ENCODE measurements at places on chromosomes 2 and 18.
A peak's percentile ranks its signal among the peaks of the same experiment; 100 is the strongest.

DNA sequence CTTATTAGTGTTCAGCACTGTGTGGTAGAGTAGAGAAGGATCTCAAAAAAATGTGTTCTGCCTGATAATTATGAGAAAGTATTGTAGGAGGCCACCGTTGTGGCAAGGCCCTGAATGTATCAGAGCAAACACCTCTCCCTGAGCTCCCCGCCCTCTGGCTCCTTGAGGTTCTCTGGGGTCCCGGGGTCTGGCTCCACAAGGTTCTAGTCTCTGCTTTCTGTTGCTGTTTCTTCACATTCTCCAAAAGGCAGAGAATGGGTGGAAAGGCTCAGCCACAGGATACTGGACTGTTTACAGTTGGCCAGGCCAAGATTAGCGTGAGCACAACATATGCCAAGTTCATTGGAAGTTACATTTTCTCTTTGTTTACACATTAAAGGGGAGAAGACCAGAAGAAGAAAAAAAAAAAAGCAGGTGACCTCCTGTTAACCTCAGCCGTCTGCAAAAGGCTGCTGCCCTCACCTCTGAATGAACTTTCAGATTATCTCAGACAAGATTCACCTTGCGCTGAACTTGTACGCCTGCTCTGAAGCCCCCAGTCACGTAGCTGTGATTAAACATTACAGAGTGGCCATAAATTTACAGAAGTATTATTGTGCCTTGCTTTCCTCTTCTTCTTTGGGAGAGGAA lies 56.6 kb upstream of the CYP26B1 start:
- DNase-seq: peak; percentile 23

GRCh38 chr18:57084331-57085271 lies 62.3 kb upstream of the BOD1L2 start:
- no peak for DNase-seq

DNA sequence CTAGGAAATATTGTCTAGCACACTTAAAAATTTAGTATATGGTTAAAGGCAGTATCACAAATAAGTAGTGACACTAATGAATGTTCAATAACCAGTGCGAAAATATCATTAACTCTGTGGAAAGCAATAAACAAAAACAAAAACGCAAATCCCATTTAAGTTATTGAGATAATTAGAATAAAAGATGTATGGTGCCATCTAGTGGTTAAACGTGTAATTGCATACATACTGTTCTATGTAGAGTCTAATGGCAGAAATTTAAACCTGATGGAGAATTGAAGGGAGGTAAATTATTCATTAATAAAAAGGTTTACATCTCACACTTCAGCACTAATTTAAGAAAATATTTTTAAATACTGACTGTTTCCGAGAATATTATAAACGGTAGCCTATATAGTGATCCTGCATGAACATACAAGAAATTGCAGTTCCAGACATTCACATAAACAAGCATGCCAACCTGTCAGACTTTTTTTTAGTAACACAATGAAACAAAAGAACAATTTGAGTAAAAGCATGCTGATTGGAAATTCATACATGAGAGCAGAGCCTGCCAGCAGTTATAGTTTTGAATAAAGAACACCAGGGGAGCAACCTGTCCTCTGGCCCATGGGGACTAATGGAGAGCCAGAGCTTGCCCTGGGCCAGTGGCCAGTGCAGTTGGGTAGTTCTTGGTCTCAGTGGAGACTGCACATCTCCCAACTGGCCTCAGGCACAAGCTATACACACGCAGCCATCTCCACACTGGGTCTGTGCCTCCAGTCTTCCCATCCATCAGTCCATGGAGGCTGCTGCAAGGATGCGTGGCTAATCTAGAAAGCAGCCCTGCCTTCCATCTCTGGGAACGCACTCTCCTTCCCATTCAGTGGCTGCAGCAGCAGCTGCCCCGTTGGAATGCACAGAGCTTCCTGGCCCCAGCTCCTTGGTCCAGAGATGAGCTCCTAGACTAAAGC lies 28.0 kb downstream of the GCG start:
- DNase-seq: no peak

- DNase-seq: no peak
Measured at GRCh38 chr2:27756544-27757498, 14.7 kb upstream of the MRPL33 start.

- DNase-seq: no peak
Measured at GRCh38 chr2:99569386-99569785, 79.6 kb upstream of the REV1 start.

DNA sequence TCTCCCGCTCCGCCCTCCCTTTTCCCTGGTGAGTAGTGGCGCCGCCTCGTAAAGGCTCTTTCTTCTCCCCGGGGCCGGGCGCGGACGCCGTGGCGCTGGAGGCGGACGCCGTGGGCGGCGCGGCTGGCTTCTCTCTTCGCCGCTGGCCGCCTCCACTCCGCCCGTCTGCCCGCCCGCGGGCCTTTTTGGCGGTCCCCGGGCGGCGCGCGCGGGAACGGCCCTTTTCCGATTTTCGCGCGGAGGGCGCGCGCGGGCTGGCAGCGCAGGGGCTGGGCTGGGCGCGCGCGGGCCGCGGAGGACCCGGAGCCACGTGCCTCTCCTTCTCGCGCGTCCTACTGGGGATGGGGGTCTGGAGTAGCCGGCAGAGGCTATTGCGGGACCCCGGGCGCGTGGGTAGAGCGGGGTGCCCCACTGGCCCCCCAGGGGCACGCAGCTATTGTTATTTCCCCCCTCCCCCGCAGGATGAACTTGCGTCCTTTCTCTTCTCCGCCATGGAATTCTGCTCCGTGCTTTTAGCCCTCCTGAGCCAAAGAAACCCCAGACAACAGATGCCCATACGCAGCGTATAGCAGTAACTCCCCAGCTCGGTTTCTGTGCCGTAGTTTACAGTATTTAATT lies 472 bp downstream of the SLC20A1 start:
- no peak for DNase-seq

DNA sequence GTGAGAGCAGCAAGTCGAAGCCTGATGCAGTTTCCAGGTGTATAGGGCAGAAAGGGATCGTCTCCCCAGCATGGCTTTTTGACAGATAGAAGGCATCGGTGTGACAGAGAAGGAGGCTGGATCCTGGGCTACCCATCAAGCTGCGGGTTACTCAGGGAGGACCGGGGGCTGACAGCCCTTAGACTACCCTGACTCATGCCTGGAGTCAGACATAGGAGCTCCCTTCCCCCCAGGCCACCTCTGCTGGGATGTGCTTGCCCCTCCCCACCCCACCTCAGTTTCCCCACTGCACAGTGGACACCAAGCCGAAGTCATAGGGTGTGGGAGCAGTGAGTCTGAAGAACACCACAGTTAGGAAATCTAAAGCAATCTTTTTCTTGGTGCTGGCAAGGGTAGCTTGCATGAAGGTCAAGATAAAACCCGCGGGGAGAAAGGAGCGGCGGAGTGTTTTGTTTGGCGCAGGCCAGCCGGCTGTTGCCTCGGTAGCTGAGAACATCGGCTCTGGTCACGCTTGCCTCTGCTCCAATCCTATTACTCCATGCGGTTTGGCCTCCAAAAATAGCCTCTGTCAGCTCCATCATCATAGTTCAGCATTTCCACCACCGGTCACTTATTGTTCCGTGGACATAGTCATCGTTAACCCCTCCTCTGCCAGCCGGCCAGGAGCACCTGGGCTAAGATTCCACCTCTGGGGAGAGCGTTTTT lies 169.2 kb upstream of the GLI2 start:
- no peak for DNase-seq

- DNase-seq: no peak
Measured at GRCh38 chr18:6835345-6835744, 105.8 kb downstream of the ARHGAP28 start.

DNA sequence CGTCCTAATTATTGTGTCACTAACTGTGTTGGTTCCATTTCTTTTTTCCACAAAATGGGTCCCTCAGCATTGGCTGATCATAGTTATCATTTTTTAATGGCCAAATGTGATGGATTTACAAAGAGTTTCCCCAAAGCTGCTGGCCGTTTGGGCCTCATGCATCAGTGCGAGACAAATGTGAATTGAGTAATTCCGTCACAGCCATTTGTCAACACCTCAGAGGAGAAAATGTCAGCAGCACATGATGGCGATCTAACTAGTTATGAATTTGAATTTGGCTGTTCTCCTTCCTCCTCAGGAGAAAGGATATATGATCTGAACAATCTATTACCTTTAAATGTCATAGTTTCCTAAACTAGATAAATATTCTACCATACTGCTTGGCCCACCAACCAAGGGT lies 54.9 kb upstream of the SP3 start:
- no peak for DNase-seq

GRCh38 chr2:177245010-177245422 lies 19.5 kb downstream of the NFE2L2 start:
- DNase-seq: no peak

- no peak for DNase-seq
Measured at GRCh38 chr2:11368059-11368572, 23.7 kb upstream of the ROCK2 start.

GRCh38 chr2:180061546-180061945 lies 54.4 kb upstream of the CWC22 start:
- DNase-seq: no peak

- DNase-seq: no peak
Measured at GRCh38 chr2:6148882-6149281, 456.7 kb downstream of the SOX11 start.

DNA sequence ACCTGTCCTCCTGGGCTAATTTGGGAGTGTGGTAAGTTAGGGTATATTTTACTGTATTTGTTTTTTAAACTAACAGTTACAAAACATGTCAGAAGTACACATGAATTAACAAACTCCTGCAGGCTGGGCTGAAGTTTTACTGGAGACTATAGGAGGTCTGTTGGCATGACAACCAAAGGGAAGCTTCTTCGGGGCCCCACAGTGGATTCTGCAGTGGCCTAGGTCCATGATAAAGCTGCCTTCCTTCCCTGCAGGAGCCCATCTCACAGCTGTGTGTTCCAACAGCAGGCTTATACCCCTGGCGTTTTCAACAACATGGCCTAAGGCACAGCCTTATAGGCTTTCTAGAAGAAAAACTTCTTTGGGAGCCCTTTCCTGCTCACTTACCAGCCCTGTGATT lies 128.0 kb upstream of the SETBP1 start:
- peak; percentile 28 for DNase-seq

DNA sequence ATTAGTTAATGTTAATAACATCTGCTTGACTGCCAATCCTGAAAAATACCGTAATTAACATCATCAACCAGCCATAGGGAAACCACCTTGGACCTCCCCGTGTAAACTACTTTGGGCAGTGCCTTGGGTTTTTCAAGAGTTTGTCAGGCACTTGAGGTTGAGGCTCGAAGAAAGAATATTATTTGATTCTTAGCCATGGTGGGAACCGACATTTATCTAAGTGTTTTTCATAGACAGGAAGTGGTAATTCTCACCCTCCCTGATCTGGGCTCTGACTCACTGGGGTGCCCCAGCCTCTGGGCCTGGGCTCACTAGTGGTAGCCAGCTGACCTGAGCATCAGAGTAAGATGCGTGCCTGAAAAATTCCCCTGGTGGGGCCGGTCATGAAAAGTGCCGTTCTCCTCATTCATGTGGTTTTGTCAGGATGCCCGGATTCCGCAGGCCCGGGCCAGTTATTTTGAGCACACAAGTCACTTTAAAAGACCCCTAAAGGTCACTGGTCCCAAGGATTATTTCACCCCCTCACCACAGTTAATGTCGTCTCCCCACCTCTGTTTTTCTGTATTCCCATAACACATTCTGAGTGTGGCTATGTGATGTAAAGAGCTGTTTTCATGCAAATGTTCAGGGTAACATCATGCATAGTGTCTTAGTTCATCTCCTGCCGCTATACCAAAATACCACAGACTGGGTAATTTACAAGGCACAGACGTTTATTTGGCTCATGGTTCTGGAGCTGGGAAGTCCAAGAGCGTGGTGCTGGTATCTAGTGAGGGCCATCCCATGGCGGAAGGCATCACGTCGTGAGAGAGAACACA lies 21.6 kb upstream of the SPATA3 start:
- DNase-seq: no peak

- no peak for DNase-seq
Measured at GRCh38 chr2:155689791-155690190, 642.7 kb downstream of the NR4A2 start.

DNA sequence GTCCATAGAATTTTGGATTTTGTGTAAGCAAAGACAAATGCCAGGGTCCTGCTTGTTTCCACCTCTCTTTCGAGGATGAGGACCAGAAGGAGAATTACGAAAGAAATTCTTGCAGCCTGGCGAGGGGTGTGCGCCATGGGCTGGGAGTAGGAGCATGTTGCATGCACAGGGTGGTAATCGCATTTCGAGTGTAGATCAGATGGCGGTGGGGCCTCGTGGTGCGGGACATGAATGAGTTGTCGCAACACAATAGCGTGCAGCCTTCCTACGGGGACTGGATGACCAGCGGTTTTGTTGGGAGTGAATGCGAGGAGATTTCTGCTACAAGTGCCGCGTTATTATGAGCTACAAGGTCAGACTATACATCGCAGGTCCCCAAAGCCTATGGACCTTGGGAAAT lies 4.2 kb upstream of the EN1 start:
- peak; percentile 38 for DNase-seq

DNA sequence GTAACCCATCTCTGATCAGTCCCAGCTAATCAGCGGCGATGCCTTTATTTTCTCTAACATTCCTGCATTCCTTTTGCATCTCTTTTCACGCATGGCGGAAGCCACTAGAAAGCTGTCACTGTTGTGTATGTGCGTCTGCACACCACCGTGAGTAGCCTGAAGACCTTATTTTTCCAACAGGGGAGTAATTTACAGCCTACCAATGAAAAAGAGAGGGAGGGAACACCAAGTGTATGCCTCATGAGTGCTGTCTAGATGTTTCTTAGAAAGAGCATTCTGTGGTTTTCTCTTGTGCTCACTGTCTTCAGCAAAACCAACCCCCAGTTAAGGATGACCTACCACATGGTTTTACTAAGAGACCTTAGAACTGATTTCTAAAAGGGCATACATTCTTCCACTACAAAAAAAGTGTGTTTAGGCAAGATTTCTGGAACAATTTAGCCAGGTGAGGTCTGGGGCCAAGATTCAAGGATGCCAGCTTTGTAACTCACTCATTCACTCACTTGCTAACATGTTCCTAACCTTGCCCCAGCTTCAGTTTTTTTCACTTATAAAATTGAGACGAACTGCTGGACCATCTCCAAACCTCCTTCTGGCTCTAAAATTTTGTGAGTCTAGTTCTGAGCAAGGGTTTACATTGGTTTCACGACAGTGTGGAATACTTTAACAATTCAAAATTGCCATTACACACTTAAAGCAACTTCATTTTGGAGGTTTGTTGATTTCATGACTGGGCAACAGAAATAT lies 51.4 kb downstream of the BCL2 start:
- peak; percentile 20 for DNase-seq
